ENCODE measurements at places on chromosomes 2 and 18.

DNA sequence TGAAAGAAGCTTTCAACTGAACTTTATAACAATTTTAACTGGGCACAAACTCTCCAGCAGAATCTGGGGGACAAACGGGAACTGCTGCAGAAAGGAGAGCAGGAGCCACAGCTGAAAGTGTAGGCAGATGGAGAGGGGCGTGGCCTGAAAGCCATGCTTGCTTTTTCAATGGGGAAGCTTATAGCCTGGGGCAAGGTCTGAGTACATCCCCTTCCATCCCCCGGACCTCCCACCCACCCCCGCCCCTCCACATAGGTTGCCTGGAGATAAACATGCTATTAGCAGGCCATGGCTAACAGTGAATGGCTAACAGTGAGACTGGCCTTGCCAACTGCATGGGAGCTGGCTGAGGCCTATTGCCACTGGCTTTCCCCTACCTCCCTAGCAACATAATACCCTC lies 317.9 kb upstream of the TANK start:
- peak; percentile 35 for DNase-seq

- DNase-seq: no peak
These were observed 19.4 kb upstream of the PAX3 start for GRCh38 chr2:222318026-222318711.

GRCh38 chr2:173766537-173767289 lies 198.5 kb downstream of the SP3 start:
- no peak for DNase-seq

GRCh38 chr2:100551303-100551702 lies 11.5 kb upstream of the PDCL3 start:
- no peak for DNase-seq

GRCh38 chr2:104755026-104755878 lies 98.7 kb upstream of the POU3F3 start:
- DNase-seq: no peak

DNA sequence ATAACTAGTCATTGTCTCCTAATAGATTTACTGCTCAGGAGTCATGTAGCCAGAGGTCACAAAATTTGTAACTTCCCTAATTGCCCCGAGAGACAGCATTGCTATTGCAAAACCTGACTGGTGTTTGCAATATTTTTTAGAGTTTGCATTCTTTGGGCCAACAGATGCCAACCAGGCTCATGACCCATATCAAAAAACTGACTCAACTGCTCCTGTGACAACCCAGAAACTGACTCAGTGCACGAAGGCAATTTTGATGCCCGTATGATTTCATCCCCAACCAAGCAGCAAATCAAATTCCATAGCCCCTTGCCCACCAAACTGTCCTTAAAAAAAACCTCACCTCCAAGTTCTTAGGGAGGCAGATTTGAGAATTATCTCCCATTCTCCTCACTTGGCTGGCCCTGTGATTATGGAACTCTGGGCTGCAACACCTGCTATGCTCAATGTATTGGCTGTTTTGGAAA lies 951.3 kb downstream of the TSN start:
- no peak for DNase-seq

- no peak for DNase-seq
These were observed 13.1 kb downstream of the STARD7 start for GRCh38 chr2:96195410-96196066.
